ENCODE measurements at places on chromosomes 6 and 20.
A peak's percentile ranks its signal among the peaks of the same experiment; 100 is the strongest.

DNA sequence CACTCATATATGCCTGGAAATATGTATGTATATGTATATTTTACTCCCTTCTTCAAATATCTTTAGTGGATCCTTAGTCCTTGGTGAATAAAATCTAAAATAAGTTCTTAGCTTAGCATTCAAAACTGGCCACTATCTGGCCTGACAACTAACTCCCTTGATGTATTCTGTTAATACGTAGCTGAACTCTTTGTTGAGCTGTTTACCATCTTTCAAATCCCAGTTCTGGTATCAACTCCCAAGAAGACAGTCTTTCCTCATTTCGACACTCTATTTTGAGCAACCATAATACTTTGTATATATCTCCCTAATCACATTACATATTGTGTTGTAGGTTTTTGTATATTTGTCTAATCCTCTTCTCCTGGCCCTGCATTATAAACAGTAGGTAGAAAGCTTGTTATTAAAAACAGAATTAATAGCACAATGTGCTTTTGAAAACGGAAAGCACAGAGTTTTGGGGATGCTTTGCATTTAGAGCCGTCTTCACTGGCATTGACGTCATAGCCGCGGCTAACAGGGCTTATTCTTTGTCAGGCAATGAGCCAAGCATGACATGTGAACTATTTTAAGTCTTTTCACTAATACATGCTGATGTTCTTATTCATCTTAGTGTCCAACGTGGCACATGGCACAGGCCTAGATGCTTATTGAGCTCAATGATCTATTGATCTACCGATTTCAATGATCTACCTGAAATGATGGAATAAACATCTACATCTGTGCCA is 47.2 kb upstream of the CCN2 start:
- no peak for DNase-seq

DNA sequence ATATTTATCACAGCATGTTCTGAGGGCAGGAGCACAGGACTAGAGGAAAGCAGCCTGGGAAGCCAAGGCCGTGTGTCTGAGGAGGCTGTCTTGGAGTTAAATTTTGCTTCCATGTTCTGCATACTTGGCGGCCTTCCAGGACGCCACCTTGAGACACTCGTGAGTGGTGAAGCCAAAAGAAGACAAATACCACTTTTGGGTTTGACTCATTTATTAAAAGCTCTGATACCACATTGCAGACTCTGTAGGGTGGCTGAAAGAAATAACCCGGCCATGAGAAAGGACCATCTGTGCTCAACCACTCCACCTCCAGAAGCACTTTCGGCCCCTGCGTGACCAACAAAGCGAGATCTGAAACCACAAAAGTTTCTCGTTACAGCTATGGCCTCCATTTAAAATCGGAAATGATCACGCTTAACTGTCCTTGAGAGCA is 120.0 kb downstream of the TMEM242 start:
- DNase-seq: no peak

DNA sequence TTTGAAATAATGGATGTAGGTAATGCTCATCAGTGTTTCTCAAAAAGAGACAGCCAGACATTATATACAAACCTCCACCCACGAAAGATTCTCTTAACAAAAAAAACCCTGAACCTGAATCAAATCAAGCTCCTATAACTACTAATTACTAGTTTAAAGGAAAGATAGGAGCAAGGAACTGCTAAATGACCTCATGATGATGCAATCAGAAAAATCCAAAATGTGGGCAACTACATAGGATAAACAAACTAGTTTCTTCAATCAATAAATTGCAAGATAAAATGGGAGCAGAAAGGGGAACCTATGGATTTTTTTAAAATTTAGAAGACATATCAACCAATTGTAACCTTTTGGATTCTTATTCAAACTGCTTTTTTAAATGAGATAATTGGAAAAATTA is 43.2 kb upstream of the TMEM30A start:
- DNase-seq: no peak

DNA sequence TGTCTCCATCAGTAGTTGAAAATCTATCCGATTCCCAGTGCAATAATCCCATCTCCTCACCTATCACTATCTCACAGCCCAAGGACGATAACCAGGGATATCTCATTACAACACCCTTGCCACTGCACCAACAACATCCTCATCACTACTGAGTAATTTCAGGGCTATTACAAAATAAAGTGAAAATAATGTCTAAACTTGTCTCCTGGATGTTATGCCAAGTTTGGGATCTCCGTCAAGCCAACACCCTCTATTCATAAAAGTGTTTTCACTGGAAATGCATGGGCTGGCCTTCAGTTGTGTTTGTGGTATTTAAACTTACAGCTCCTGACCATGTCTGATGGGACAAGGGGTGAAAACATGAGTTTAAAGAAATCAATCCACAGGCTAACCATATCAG is 42.0 kb upstream of the STMND1 start:
- DNase-seq: no peak

- DNase-seq: no peak
Observed at GRCh38 chr20:24590178-24590982, 121.0 kb downstream of the SYNDIG1 start.

DNA sequence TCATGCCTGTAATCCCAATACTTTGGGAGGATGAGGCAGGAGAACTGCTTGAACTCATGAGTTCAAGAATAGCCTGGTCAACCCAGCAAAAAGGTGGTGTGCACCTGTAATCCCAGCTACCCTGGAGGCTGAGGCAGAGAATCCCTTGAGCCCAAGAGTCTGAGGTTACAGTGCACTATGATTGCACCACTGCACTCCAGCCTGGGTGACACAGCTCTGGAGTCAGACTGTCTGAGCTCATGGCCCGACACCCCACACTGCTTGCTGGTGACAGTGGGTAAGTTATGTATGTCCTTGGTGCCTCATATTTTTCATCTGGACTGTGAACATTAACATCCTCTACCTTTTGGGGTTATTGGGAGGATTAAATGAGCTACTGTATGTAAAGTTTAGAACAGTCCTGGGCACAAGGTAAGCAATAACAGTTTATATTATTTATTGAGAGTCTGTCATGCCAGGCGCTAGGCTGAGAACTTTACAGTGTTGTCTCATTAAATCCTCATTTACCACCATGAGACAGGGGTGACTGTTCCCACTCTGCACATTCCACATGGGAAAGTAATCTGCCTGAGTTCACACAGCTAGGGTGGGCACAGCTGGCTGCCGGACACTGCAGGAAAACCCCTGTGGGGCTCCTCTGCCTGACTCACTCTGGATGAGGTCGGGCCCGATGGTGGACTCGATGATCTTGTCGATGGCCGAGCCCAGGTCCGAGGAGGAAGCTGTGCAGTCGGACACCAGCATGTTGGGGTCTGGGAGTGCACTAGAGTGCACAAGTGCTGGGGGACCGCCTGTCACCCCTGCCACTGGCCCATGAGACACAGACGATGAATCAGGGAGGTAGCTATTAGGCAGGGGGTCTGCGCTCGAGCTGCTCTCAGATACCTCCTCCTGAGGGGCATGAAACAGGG is 2.9 kb downstream of the ZNF335 start:
- DNase-seq: no peak

DNA sequence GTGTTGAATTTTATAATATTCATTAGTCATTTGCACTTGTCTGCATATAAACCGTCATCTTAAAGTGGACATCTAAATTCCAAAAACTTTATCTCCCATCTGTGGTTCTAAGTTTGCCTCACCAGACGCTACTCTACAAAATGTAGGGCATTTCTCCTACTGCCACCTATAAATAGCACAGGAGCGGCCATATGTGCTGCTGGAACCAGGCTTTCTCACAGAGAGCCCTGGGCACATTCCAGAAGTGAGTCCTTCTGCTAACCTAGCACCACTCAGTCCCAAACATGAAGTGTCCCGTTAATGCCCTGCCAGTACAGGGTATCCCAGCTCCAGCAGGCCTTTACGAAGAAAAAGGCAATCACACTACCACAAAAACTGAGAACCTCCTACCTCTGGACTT is 153.7 kb downstream of the TMEM242 start:
- DNase-seq: no peak

DNA sequence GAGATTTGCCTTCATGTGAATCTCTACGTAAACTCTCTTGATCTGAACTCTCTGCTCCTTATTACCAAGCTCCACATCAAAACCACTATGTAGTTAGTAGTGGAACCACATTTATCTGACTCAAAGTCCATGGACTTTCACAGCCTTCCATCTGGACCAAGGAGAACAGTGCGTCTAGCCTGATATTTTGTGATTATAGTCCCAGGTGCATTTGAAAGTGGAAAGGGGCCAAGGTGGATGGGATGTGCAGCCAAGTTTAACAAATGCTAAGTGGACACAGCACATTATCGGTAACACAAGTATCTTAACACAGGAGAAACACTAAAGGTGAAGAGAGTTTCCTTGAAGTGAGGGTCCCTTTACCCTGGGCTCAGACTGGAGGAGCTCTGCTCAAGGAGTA is 281.2 kb upstream of the SGK1 start:
- no peak for DNase-seq

DNA sequence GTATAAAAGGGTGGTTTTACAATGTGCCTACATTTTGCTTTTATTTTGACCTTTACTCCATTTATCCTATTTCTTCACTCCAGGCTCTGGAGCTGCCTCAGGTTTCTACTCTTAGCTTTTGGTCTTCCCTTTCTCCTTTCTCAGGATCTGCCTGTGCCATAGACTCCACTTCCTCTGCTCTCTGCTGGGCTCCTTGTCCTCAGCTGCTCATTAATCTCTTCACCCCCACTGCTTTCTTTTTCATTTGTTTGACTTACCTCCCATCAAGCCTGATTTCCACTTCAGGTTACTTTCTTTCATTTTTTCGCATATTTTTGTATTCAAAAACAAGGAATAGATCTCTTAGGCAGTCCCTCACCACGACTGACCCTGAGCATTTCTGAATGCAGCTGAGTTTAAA is 106.8 kb downstream of the COL19A1 start:
- DNase-seq: no peak

GRCh38 chr20:58432186-58432954 is 43.3 kb downstream of the VAPB start:
- DNase-seq: no peak

DNA sequence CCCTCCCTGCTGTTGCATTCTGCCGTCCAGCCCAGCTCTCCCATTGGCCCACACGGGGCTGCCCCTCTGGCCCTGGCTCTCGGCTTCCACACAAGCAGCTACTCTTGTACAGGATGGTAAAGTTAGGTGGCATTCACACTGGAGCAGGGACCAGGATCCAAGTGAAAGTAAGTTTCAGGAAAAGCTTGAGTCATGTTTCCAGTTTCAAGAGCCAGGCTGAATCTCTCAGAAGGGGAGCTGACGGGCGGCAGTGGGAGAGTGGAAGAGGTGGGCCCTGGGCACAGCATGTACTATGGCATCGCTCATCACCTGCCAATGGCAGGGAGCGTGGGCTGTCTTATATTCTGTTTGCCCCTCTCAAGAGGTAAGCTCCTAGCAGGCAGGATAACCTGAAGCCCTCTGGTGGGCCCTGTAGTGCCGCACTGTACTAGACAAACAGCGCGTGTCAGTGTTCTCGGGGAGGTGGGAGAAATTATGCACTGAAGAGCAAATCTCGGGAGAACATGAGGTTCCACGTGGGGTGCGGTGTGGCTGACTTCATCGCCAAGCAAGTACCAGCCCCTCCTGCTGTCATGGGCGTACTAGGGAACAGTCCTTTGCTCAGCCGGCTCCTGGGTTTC is 241.5 kb downstream of the NRN1 start:
- DNase-seq: no peak

GRCh38 chr6:167467793-167468431 is 143.0 kb downstream of the TTLL2 start:
- DNase-seq: no peak

GRCh38 chr6:14228571-14228970 is 111.0 kb downstream of the CD83 start:
- no peak for DNase-seq

DNA sequence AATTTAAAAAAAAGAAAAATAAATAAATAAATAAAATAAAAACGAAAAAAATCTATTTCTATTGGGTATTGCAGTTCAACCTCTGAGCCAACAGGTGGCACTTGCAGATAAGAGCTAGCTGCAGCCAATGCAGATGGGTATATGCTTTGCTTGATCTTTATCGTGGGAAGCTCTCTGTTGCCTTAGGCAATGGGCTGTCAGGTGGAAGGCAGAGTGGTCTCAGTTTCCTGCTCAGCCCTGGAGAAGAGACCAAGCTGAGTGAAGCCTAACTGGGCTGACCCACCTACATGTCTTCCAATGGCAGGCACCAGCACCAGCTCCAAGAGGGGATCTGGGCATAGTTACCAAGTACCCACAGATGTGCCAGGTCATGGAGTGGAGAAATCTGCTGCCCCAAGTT is 95.0 kb downstream of the AK9 start:
- DNase-seq: peak; percentile 67

GRCh38 chr6:28589234-28589956 is 63.7 kb downstream of the GPX5 start:
- no peak for DNase-seq

GRCh38 chr6:43823879-43824702 is 54.1 kb downstream of the VEGFA start:
- DNase-seq: no peak

DNA sequence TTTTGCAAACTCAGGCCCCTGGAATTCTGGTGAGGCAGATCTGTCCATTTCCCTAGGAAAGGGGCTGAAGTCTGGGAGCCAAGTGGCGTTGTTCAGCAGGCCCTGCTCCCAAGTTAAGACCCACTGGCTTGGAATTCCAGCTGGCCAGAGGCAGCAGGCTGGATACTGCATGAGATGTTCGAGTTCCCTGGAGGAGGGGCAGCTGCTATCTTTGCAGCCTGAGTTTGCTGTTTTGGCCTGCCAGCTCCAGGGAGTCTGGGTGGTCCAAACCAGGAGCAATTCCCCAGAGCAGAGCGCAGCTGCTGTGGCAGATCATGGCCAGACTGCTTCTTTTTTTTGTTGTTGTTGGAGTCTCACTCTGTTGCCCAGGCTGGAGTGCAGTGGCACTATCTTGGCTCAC is 18.2 kb upstream of the PGK2 start:
- DNase-seq: no peak

DNA sequence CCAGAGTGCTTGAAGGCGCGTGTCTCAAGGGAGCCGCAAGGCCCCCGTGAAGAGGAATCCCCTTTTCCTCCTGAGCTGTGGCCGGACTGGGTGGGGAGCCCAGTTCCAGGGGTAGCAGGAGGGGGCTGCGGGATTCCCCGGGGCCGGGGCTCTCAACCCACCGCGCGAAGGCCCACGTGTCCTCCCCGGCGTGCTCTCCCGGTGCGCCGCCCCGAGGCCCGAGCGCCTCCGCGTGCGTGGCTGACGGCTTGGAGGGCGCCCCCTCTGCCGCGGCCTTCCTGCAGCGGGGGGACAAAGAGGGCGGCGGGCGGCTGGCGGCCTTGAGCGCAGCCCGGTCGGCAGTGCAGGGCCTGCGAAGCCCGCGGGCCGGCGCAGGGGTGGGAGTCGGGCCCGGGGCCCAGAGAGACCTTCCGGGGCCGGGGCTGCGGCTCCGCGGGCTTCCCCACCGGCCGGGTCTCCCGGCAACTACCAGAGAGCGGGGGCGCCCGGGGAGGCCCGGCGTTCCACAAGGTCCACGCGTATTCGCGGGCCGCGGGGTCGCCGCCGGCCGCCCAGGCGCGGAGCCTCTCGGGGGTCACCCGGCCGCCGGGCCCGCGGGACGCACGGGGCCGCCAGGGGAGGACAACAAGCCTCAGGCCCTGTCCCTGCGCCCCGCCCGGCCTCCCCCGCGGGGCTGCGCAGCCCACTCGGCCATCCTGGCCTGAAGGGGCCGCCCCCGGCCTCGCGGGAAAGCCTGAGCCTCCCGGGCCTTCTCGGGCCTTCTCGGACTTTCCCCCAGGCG is at the start of gene FAM217A:
FAM217A (minus strand) TSS at position 447 of the 781 bp plus-strand sequence. CDS start 1,723 bp downstream, outside the sequence.
- no peak for DNase-seq

GRCh38 chr6:117487821-117488220 is 5.3 kb downstream of the DCBLD1 start:
- DNase-seq: no peak
